Activated naive CD4-positive, alpha-beta T cell treated with Interleukin-2 at 50 U/mL for 16 hours (primary cell): ENCODE measurements at places on chromosomes 6 and 20.

DNA sequence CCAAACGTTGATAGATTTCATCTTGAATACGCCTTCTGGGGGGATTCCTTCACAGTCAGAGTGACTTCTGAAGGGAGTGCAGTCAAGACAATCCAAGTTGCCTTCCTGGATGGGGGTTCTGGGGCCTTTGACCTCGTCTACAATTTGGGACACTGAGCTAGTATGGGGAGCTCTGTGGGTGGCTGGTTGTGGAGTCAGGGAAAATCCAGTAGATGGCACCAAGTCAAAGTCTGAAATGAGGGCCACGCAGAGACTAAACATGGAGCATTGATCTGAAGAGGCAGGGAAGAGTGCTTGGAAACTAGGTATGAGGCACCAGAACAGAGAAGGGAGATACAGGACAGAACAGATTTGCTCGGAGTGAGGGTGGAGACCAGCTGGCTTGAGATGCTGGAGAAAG, 43.6 kb upstream of the CCN6 start:
- no peak for DNase-seq

- DNase-seq, result no peak
Measured at GRCh38 chr6:39217177-39217864, 12.0 kb downstream of the KCNK5 start.

GRCh38 chr6:74749211-74750147, 456.4 kb downstream of the COL12A1 start:
- DNase-seq, result no peak

- no peak for DNase-seq
Measured at GRCh38 chr20:3702611-3703391, 9.6 kb downstream of the SIGLEC1 start.

DNA sequence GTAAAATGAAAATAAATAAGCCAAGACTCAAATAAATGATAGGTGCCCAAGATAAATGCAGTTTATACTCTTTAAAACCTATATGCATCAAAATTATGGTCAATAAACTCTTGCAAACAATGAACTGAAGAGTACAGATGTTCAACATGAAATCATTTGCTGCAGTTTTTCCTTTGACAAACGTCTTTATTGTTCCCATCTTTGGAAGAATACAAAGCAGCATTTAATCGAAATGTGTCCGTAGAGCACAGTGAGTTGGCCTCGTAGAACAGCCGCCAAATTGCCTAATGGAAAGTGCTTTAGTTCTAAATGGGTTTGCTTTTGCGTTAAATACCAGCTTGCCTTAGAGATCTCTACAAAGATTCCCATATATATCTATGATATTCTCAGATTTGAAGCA, 447.4 kb downstream of the PKHD1 start:
- no peak for DNase-seq

DNA sequence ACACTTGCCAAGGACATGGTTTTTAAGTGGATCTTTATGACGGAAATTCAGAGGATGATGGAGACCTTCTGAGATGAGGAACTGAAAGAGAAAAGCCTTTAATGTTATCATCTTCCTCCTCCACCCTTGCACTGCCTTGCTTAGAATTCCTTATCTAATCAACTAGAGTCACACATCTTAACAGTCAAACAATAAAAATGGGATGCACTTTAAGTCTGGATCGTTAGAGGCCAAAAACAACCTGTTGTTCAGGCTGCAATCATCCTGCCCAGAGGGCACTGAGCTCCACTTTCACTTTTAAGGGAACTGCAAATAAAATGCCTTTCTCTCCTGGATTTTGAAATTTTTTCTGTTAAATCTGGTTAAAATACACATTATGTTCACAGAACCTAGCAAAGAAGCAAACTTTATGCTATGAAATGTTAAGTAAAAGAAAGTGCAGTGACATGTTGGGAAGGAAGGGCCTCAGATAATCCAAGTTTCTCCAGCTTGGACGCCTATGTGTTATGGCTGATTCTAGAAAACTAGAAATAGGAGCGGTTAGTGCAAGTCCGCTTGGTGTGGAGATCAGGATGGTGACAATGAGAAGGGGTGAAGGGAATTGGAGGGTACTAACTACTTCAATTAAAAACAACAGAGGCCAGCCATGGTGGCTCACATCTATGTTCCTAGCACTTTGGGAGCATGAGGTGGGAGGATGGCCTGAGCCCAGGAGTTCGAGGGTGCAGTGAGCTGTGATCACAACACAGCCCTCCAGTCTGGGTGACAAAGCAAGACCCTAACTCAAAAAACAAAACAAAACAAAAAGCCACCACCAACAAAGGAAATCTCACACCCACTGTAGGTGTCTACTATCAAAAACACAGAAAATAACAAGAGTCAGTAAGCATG, 66.4 kb upstream of the KIF13A start:
- no peak for DNase-seq
